ENCODE measurements at places on chromosomes 6 and 20.

DNA sequence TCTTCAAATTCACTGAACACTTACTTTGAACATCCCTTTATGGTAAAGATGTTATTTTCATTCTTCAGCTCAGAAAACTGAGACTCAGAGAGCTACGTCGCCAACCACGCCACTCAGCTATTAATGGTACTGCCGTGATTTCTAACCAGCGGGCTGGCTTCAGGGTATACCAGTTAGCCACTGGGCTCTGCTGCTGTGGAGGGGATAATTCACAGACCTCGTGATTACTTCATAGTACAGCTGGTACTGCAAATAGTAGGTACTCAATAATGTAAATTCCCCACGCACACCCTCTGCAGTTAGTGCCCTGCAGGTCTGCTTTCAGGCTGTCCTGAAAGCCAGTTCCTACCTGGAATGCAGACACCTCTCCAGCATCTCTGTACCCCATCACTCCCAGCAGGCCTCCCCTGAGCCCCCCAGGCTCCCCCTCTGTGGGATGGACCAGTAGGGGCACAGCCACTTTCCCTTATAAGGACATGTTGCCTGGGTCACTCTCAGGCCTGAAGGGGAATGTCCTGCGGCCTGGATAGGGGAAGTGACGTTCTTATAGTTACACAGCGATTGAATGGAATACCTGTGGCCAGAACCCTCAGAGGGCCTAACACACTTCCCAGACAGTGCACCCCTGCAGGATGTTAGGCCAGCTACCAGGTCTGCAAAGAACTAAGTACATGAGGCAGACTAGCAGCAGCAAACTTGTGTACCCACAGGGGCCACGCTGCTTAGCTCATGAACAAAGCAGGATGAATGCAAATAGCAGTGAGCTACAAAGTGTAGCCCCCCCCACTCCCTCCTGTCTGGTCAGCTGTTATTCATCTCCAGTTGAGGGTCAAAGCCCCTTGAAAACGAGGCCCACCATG is 1.3 kb upstream of the OCSTAMP start:
- no peak for DNase-seq

DNA sequence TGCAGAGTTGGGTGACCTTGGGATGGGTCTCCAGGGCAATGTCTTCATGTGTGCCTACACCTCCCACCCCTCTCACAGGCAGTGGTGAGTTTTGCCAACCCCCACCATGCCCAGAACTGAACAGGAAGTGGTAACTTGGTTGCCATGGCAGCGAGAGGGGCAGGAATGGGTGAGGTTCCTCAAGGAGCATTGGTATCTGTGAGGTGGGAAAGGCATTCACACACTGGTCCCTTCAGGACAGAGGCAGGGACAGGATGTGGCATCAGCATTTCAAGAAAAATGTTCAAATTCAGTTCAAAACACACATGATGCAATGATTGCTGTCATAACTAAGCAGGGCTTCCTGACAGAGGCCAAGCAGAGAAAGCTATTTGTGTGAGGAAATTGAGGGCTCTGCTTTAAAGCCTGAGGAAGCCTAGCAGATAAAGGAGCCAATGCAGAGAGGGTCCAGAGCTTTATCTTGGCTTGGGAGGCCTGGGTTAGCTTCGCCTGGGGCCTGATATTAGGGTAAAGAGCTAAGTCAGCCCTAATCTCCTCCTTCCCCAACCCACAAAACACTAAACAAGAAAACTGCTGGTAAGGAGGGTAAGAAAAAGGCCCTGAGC is 551 bp downstream of the TREML2 start:
- DNase-seq, result no peak

DNA sequence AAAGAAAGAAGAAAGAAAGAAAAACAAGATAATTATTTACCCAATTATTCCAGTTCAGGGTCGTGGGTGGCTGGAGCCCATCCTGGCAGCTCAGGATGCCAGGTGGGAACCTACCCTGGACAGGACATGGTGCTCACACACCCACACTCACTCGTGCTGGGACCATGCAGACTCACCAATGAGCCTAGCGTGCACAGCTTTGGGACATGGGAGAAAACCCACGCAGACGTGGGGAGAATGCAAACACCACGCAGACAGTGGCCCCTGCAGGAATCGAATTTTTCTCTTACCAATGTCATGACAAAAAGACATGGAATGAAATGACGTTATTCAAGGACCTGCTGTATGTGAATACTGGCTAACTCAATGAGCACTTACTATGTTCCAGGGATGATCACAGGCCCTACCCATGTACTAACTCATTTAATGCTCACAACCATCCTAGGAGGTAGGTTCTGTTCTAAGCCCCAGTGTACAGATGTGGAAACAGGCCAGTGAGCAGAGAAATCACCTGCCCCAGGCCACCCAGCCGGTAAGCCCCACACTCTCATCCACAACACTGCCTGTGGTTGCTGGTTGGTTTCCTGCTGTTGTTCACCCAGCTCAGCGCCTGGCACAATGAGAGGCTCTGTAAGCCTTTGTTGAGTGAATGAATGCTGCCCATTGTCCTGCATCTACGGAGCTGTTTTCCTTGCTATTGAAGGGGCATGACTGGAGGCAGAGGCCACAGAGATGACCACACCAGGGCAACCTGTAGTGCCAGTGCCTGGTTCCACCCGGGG is 6.8 kb upstream of the PI16 start:
- no peak for DNase-seq

DNA sequence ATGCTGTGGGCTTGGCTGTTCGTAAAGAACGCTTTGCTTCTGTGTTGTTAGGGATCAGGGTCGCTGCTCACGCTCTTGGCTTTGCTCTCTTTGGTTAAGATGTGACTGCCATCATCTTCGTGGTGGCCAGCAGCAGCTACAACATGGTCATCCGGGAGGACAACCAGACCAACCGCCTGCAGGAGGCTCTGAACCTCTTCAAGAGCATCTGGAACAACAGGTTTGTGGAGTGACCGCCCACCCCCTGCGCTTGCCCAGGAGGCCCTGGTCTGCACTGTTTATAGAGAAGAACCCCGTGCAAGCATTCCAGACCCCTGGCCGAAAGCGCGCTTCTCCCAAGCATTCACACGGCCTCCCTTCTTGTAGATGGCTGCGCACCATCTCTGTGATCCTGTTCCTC is 57.1 kb downstream of the GNAS start:
- DNase-seq, result no peak

DNA sequence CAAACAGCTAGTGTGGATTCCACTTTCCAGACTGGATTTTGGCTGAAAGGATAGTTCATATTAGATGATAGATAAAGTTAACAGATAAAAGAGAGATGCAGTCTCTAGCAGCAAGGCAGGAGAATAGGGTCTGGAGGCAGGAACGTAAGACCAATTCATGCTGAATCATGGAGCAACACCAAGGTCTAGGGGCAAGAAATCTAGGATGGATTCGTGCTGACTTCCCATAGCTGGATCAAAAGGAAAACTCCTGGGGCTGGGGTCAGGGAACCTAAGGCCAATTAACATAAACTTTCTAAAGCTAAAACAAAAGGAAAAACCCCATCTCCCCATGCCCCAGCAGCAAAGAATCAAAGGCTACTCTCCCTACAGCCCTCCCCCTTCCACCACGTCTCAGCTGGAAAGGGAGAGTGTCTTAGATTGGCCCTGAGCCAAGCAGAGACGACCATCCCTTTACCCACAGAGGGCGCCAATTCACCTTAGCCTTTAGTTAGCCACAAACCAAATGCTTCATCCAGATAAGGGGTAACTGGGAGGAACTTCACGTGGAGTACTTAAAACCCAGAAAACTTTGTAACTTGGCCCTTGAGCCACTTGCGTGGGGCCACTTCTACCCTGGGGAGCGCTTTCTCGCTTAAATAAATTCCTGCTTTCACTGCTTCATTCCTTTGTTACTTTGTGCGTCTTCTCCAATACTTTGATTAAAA is 7.6 kb downstream of the TREM1 start:
- peak; percentile 17 for DNase-seq

- DNase-seq, result no peak
These were observed 28.2 kb downstream of the MYT1 start for GRCh38 chr20:64192406-64192805.

DNA sequence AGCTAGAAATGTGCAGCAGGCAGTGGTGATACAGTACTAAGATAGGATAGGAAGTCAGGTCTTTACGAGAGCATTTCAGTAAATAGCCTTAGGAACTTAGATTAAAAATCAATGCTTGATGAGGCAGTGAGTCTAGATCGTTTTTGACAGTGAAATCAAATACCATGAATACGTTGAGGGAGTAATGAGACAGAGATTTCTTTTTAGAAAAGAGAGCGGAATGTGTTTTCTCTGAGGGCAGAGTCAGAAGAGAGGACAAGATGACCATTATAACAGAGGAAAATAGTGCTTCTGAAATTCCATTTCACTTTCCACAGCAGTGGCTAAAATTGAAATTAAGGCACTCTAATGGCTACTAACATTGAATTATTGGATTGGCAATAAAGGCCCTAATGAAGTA is 339.6 kb downstream of the UTRN start:
- DNase-seq, result no peak

- DNase-seq, result no peak
These were observed 184.6 kb downstream of the ATXN1 start for GRCh38 chr6:16576451-16577368.

DNA sequence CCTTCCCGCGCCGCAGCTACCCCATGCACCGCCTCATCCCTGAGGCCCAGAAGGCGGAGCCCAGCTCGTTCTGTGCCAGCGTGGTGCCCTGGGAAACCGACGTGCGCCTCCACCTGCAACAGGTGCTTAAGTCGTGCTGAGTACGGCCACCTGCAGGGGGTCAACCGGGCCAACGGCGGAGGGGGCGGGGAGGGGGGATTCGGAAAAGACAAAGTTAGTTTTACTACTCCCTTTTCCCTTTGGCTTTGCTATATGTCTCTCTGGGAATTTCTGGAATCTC is 168.9 kb downstream of the CDK19 start:
- no peak for DNase-seq

GRCh38 chr6:42735976-42736375 is 9.9 kb downstream of the TBCC start:
- DNase-seq, result no peak

DNA sequence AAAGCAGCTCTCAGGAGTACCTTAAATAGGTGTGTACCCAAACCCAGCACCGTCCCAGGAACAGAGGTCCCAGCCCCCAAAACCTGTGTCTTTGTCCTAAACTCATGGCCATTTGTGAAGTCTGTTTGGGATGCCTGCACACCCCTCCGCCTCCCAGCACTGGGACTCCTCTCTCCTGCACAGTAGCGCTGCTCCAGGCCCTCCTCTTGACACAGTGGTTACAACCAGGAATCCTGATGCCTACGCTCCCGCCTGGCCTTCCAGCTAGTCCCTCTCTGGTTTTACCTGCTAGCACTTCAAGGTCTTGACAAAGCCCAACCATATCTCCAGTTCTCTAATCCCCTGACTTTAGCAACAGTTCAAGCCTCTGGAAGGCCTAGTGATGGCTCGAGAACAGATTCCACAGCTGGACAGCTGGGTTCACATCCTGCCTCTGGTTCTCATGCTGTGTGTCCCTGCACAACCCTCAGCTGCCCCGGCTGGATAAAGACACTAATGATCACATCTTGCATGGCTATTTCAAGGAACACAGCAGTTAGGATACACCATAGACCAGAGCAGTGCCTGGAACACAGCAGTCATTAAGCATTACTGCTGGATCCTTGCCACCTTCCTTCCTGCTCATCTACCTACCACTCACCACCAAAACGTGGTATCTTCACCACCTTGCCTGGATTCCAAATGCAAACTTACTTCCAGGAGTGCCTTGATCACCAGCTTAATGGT is 5.6 kb downstream of the PSMA7 start:
- no peak for DNase-seq

DNA sequence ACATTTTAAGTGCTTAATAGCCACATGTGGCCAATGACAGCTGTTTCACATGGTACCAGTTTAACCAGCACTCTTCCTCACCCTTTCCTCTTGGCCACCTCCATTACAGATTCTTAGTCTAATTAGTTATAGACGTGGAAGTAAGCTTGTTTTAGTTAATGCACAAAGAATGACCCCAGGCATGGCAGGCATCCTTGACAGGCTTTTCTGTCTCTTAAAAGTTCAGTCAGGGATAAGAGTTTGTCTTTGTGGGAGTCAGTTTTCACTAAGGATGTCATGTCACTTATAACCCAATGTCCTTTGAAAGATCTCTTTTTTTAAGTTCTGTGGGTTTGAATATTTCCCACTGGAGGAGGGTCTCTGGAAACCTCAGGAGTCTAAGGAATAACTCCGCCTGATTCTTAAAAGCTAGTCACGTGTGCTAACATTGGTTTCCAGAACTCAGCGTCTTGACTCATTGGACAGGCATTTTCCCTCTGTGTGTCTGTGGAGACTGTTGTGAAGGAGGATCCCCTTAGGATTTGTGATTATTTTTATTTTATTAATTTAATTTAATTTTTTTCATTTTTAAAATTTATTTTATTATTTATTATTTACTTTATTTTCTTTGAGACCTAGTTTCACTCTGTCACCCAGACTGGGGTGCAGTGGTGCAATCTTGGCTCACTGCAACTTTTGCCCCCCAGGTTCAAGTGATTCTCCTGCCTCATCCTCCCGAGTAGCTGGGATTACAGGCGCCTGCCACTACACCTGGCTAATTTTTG is 171.4 kb downstream of the ZFAND3 start:
- DNase-seq, result no peak

DNA sequence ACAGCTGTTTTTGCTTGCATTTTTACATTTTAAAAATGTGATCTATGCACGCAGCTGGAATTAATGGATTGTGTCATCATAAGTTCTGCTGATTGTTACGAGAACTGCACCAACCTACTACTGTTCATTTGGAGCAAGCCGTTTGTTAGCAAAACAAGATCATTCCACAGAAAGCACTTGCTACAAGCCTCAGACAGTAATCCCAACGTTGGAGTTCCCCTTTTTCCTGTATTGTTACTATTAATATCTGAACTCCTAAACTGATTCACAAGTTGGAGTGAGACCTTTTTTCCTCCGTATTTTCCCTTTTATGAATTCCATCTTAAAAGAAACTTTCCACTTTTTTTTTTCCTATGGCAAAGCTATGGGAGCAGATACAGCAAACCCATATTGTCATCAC is 3.5 kb downstream of the TENT5A start:
- DNase-seq, result no peak

DNA sequence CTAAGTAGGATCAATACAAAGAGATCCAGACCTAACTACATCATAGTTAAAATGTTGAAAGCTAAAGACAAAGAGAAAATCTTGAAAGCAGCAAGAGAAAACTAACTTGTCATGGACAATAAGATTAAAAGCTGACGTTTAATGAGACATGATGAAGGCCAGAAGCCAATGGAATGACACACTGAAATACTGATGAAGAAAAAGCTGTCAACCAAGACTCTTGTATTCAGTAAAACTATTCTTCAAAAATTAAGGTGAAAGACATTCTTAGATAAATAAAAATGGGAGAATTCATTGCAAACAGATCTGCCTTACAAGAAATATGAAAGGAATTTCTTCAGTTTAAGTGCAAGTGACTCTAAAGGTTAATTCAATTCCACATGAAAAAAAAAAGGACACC is 145.9 kb upstream of the KCNK16 start:
- no peak for DNase-seq
